Sigmoid colon (tissue), 7 donors: ENCODE measurements at places on chromosomes 11 and 22. TPM values are rescaled to one million over a fixed set of nuclear protein-coding genes. Genes with fewer than 3 reads are reported as not detected.

OR51E2 gene
- total RNA-seq = 11.6 TPM

DNA sequence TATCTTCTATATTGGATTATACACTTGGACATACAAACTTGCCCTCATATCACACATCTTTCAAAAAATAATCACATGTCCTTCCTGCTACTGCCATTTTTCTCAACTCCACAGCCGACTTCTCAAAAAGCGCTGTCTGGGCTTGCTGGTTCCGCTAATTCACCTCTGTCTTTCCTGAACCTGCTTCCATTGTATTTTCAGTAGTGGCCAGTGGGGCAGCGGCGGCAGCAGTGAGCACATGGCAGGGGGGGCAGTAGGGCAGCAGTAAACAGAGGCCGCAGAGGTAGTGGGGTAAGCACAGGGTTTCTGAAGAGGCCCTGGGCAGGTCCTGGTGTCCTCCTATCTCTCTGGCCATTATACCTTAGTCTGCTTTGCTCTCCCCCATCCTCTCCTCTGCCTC, 126.3 kb downstream of the RRAS2 start:
- no peak overlapping the region for H3K27ac ChIP-seq
- no peaks in the 10 kb centered on the region for H3K27me3 ChIP-seq
- H3K4me1 ChIP-seq = no peaks in the 10 kb centered on the region
- DNase-seq = no peak
- no peaks in the 10 kb centered on the region for H3K36me3 ChIP-seq
- no peak overlapping the region for H3K4me3 ChIP-seq

GRCh38 chr11:45647786-45648185, 17.6 kb downstream of the CHST1 start:
- H3K36me3 ChIP-seq = no peaks in the 10 kb centered on the region
- no peak for DNase-seq
- H3K27ac ChIP-seq = no peak overlapping the region
- H3K27me3 ChIP-seq = no peaks in the 10 kb centered on the region
- no peaks in the 10 kb centered on the region for H3K4me1 ChIP-seq
- H3K4me3 ChIP-seq = no peak overlapping the region

- H3K36me3 ChIP-seq = no peaks in the 10 kb centered on the region
- no peak overlapping the region for H3K4me3 ChIP-seq
- no peak for DNase-seq
- no peaks in the 10 kb centered on the region for H3K4me1 ChIP-seq
- no peak overlapping the region for H3K27ac ChIP-seq
These were observed 57.8 kb upstream of the PSMA1 start for GRCh38 chr11:14577835-14578529.

GRCh38 chr11:16226245-16226644, 130.1 kb downstream of the SOX6 start:
- H3K27me3 ChIP-seq = no peaks in the 10 kb centered on the region
- no peak overlapping the region for H3K27ac ChIP-seq
- peak; percentile 49 for DNase-seq
- H3K4me3 ChIP-seq = no peak overlapping the region
- no peaks in the 10 kb centered on the region for H3K36me3 ChIP-seq

- H3K36me3 ChIP-seq = no peaks in the 10 kb centered on the region
- H3K27ac ChIP-seq = no peak overlapping the region
- DNase-seq = no peak
- H3K4me3 ChIP-seq = no peak overlapping the region
- H3K27me3 ChIP-seq = no peaks in the 10 kb centered on the region
- H3K4me1 ChIP-seq = no peaks in the 10 kb centered on the region
These were observed 417.9 kb downstream of the CTTN start for GRCh38 chr11:70816156-70816678.

- peak overlapping the region; percentile 40 for H3K27ac ChIP-seq
- H3K4me1 ChIP-seq = peaks cover 52% of the 10 kb centered on the region
- H3K27me3 ChIP-seq = no peaks in the 10 kb centered on the region
- no peak for DNase-seq
These were observed 68.1 kb downstream of the LRRC32 start for GRCh38 chr11:76602431-76602861.
